ENCODE measurements at places on chromosomes 5 and 9. TPM values are rescaled to one million over a fixed set of nuclear protein-coding genes. Genes with fewer than 3 reads are reported as not detected.

PCDHGA12 gene
- polyA plus RNA-seq: 7.9 TPM

STC2 gene
- polyA plus RNA-seq: 270 TPM

SEMA6A gene
- 0.50 TPM for polyA plus RNA-seq

IRGM gene
- not detected for polyA plus RNA-seq

TIMD4 gene
- polyA plus RNA-seq: not detected

LRRC70 gene
- 0.19 TPM for polyA plus RNA-seq

GLRA1 gene
- not detected for polyA plus RNA-seq

LCN2 gene
- polyA plus RNA-seq: not detected

PDGFRB gene
- polyA plus RNA-seq: 124 TPM

- no peak for DNase-seq
Measured at GRCh38 chr5:134086225-134086942, 28.1 kb upstream of the TCF7 start.

DNA sequence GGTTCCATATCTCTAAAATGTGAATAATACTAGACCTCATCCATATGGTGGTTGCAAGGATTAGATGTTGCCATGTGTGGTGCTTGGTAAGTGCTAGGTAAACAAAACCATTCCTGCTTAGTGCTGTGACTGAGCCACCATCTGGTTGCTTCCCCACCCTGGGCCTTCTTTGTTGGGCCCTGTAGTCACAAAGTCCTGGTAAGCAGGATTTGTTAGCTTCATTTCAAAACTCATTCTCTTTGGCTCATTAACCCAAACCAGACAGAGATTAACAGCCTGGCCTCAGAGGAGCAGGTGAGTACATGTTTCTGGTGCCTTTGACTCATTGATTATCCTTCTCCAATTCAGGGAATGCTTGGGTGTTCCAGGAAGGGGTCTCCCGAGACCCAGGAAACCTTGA is 240.2 kb downstream of the ARHGAP26 start:
- DNase-seq: no peak

DNA sequence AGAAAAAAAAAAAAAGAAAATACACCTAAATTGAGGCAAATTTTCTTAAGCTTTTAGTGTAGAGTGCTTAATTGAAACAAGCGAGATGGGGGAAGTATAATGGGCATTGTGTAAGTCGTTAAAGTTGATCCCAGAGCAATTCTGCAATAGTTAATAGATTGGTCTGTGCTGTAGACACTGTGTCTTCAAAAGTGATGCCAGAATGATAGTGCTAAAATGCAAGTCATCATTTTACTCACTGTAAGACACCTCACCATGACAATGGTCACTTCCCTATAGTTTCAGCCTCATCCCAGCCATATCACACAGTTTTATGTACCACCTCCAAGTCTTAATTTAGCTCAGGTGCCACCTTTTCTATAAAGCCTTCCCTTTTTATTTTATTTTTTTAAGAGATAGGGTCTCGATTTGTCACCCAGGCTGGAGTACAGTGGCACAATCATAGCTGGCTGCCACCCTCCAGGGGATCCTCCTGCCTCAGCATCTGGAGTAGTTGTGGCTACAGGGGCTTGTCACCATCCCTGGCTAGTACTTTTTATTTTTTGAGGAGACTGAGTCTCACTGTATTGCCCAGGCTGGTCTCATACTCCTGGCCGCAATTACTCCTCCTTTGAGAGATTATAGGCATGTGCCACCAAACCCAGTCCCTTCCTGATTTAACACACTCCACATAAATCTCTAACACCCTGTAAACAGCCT is 6.2 kb downstream of the COX7C start:
- DNase-seq: no peak

DNA sequence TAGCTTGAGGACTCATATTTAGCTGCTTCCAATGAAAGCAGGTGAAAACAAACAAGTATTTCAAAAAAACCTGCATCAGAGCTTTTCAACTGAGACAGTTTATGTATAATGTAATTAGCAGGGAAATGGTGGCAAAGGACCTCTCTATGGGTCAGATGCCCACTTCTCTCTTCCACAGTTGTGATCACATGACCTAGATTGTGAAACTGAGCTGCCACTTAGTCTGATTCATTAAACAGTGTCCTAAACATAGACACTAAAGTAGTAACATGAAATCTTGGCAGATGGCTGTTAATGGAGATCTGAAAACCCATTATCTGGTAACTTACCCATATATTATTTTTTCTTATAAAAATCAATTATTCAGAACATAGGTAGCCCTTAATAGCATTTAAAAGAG is 663.6 kb upstream of the RIOK2 start:
- no peak for DNase-seq

DNA sequence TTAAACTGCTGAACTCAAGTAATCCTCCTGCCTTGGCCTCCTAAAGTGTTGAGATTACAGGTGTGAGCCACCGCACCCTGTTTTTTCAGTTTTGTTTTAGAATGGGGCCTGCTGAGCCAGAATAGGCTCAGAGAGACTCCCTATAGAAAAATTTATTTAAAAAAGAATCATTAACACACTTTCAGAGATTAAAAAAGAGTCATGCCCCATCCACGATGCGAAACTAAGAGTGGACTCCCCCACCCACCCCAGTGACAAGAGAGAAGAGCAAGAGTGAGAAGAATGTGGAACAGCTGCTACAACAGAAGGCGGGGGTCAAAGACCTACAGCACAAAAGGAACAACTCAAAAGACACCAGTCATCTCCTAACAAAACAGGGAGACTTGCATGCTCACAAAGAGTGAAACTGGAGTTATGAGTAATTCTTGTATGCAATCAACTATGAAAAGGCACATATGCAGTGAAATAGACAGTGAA is 47.2 kb downstream of the GLDC start:
- DNase-seq: peak; percentile 29

DNA sequence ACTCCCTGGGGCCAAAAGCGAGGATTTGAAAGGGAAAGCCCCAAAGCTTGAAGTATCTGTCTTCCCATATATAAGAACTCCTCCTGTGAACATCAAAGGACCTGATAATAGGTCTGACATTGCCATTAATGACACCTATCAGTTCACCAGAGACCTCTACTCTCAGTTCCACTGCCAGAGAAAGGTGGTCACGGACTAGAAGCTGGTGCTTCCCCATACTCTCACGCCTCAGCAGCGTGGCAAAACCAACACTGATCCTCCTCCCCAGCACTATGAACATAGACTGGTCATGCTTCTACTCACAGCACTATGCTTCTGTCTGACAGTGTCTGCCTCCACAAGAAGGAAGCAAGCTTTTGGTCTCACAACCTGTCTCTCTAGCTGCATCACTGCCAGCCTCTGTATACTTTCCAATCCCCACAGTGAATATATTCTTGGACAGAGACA is 37.9 kb downstream of the NRG2 start:
- no peak for DNase-seq

GRCh38 chr5:3029396-3029795 is 277.9 kb upstream of the IRX2 start:
- no peak for DNase-seq

DNA sequence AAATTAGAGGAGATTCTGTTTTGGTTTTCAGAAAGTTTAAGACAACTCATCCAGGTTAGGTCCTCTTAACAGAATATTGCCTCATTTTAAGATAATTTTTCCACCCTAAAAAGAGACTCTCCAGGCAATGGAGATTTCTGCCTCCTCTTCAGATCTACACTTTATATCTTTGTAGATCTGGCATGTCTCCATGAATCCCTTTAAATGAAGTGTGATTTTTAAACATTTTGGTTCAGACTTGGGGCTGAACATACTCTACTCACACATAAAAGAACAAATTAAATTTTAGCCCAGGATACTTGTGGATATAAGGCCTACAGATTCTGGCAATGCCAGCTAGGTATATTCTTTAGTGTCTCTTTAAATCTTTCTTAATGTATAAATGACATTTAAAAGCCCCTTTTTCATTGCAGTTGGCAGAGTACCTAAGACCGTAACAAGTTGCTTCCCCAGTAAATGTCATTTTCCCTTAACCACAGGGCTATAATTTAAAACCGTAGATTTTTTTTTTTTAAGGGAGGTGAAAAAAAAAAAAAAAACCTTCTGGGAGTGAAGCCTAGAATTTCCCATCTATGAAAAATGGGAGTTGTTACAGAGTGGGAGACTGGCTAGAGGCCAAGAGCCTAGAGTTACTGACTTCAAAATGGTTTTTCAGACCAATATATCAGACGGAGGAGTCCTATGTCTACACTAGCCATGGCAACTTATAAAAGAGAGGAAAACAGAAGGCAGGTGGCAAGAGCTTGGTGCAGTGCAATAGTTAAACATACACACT is 207.8 kb upstream of the TARS1 start:
- DNase-seq: no peak

- peak; percentile 40 for DNase-seq
Measured at GRCh38 chr5:181223729-181224389, 778 bp downstream of the TRIM41 start.

GRCh38 chr5:179212870-179213269 is 132.4 kb downstream of the ADAMTS2 start:
- no peak for DNase-seq

DNA sequence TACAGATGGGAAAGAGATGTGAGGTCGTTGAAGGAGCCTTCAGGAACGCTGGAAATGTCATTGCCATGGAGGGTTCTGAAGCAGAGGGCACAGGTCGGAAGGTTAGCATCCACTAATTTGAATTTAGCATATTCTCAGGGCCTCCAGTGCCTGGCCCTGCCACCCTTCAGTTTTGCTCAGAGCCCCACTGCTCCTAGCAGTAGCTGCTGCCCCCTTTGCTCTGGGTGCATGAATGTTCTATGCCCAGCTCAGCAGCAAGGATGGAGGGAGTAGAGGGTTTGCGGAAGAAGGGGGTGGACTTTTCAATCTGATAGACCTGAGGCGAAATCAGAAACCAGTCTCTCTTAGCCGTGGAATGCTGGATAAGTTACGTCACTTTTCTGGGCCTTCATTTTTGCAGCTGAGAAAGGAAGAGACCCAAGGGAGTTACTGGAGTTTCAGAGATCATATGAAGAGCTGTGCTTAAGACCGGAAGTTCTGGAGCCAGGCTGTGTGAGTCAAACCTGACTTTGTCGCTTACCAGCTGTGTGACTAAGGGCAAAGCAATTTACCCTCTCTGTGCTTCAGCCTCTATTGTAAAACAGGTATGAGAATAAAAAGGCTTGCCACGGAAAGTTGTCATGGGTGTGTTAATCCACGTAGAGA is 133.2 kb upstream of the PANK3 start:
- DNase-seq: peak; percentile 97

- DNase-seq: no peak
Measured at GRCh38 chr5:29720954-29721353, 1472.5 kb upstream of the CDH6 start.

GRCh38 chr5:77117161-77117560 is 30.1 kb upstream of the ZBED3 start:
- no peak for DNase-seq

GRCh38 chr5:10564838-10565784 is 1.2 kb downstream of the ANKRD33B start:
- no peak for DNase-seq

DNA sequence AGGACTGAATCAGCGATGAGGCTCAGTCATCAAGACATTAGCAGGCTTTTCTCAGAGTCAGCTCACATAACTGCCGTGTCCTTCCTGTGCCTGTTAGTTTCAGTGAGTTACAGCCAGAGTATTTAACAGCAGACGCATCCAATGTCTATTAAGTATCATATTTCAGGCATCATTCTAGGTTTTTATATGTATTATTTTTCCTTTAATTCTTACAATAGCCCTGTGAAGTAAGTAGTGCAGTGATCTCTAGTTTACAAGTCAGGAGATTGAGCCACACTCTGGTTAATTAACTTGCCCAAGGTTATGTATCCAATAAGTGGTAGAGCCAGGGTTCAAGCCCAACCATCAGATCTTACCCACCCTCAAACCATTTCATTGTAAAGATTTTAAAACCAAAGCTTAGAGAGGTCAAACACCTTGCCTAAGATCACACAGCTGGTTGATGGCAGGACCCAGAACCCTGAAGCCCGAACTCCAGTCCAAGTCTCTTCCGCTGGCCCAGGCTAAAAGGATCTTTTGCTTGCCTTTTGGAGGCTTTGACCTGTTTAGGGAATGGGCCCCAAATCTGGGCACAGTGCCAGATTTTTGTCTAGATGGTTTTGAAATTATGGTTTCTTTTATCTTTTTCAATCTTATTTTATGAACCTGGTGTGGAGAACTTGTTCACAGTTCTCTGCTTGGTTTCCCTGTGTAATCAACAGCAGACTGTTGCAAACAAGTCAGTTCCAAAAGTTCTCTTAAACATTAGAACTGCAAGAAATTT is 261.2 kb upstream of the CLINT1 start:
- DNase-seq: peak; percentile 13

DNA sequence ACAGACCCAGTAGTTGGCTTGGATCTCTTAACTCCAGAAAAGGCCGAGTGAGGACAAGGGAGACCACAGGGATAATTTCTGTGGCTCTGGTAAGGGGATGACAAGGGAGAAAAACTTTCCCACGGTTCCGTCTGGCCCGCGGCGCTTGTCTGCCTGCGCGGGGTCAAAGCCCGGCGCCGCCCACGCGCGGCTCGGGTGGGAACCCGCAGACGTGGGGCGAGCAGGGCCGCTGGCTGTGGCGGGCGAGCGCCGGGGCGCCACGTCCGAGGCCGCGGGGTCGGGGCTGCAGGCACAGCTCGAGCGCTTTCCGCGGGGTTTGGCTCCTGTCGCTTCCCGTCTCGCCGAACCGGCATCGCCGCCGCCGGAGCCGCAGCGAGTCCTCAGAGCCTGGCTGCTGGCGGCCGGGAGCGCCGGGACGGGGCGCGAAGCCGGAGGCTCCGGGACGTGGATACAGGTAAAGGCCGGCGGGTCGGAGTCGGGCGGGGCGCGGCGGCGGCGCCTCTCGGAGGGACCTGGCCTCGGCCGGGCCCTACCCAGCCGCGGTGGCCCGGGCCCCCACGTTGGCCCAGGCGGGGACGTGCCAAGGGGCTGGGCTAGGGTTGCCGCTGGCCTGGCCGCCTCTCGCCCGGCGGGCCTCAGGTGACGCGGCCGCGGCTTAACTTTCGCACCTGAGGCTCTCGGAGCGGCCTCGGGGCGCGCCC is at the start of gene RNF180:
TSS of gene RNF180 (plus strand) at position 344 of the 701 bp plus-strand sequence. CDS start 34,965 bp downstream, outside the sequence.
- no peak for DNase-seq

- DNase-seq: no peak
Measured at GRCh38 chr5:158170534-158170933, 311.6 kb upstream of the CLINT1 start.

DNA sequence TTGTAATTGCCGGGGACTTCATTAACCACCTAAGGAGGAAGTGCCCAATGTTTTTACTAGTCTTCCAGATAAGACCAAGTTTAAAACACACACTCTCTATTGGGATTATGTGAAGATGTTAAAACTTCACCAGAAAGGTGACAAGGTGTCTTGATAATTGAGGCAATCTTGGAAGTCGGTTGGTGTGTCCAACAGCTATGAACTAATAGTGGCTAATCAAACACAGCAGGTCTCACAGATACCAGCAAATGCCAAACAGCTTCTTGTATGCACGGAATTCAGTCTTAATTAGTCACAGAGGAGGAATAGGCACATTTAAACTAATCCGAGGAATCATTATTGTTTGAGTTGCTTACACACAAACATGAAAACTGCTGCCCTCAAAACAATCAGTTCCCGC is 214.5 kb downstream of the SEC61B start:
- DNase-seq: no peak

Data from IMR-90 (cell line).